ENCODE measurements at places on chromosomes 2 and 18.

GRCh38 chr18:32688821-32689220 lies 84.0 kb downstream of the KLHL14 start:
- no peak for DNase-seq

- no peak for DNase-seq
These were observed 6.0 kb upstream of the ALPI start for GRCh38 chr2:232449964-232450363.

DNA sequence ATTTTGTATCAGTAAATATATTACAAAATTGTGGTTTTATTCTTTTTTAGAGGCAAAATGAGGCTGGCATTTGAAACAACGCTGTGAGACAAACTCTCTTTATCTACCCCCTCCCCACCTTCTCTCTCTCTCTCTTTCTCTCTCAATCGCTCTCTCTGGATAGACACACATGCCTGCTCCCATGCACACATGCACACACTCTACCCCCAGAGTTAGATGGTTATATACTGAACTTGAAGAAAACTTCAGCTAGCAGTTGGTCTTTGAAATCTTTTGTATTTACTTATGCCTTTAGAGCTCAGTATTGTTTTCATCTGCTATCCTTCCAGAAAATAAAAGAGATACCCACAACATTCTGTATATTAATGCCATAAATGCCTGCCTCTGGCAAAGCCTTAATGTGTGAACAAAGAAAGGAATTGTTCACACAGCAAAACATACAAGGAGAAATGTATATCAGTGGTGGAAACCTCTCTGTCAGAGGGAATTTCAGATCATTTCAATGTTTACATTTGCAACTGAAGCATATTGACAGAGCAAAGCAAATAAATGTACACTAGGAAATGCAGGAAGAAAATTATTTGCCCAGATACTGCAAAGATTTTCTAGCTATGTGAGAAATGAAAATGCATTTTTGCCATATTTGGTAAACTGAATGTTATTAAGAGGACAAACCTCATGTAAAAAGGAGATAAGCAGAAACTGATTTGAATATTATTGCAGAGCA lies 217.0 kb upstream of the UBE2E3 start:
- no peak for DNase-seq

- no peak for DNase-seq
These were observed 24.4 kb downstream of the CCDC148 start for GRCh38 chr2:158432117-158432516.

- DNase-seq = no peak
These were observed 20.5 kb downstream of the TYMS start for GRCh38 chr18:677951-678381.

DNA sequence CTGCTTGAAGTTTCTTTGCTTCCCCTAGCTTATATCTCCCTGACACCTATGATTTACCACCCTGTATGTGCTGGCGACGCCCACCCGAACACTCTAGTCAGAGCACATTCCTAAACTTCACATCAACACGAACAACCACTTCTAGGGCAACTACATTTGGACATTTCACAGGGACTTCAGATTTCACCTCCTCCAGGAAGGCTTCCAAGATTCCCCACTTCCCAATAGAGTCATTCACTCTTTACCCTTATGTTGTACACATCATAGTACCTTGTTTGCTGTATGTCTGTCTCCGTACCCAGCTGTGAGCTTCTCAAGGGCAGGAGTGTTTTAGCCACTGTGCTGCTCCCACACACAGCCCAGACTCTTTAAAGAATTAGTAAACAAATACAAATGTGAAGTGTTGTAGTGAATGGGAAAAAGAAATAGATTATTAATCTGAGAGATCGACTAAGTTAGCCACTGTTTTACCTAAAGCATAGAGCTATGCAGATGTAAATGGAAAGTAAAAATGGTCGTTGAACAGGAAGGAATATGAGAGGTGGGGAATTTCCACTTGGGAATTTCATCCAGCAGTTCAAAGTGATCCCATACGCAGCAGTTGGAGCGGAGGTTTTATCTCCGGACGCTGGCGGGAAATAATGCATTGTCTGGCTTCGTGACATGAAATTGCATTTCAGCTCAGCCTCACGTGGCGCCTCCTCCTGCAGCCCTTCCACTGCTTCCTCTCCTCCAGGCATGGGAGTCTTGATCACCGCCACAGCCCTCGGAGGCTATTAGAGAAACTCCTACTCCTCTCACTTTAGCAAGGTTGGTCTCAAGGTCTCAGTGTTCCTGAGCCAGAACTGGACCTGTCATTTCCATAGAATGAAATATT lies 233.4 kb upstream of the COPS8 start:
- no peak for DNase-seq

DNA sequence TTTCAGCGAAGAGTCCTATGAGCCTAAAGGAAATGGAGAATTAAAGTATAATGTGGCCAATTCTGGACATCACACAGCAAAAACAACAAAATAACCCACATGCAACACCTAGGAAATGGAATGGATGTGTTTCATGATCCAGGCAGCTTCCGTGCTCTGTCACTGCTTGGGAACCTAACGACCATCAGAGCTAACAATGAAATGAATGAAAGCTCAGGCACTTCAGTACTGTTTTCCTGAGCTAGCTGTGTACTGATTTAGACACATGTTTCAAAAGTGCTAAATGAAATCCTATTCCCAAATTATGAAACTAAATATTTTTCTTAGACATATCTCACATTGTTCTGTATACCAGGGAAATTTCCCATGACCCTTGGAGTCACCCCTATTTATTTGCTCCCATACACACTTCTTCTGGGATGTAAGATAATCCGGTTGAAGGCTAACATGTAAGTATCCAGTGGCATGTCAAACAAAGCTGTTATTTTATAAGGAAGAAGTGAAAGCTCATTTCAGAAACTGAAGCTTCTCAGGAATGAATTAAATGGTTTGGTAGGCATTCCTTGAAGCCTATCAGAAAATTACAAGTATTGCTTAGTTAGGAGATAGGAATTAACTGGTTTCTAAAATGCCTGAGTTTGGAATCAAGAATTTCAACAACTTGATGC lies 108.5 kb upstream of the RND3 start:
- no peak for DNase-seq

DNA sequence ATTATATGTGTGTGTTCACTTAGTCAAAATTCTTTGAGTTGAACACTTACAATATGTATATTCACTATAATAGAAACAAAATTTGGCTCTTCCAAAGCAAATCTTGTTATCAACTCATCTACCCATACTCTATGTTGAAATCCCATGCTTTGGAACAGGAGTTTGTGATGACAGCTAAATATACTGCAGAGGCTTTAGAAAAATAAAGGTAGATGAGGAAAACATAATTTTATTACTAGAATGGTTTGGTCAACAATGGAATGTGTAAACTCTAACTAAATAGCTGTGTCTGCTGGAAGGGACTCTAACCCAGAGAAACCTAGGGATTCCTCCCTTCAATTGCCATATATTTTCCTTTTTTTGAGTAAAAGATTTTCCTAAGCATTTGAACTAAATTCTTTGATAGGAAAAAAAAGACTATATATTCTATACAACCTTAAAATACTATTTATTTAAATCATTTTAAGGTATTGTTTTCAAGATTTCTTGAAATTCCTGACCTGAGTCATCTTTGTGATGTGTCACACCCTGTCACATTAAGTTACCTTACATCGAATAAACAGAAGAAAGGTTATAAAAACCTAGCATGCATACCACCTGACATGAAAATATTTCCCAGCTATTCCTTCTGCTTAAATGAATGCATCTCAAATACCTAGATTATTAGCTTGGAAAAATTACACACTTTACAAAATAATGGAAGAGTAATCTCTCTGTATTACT lies 175.5 kb downstream of the OTX1 start:
- no peak for DNase-seq

- DNase-seq = no peak
These were observed 477.2 kb upstream of the VRK2 start for GRCh38 chr2:57569396-57569795.

All from upper lobe of left lung (tissue), 6 donors.